ENCODE measurements at places on chromosomes 6 and 20. TPM values are rescaled to one million over a fixed set of nuclear protein-coding genes. Genes with fewer than 3 reads are reported as not detected.

Gene SPEF1
- total RNA-seq, result not detected

Gene TRIM31
- not detected for total RNA-seq

Gene GNRH2
- not detected for total RNA-seq

DNA sequence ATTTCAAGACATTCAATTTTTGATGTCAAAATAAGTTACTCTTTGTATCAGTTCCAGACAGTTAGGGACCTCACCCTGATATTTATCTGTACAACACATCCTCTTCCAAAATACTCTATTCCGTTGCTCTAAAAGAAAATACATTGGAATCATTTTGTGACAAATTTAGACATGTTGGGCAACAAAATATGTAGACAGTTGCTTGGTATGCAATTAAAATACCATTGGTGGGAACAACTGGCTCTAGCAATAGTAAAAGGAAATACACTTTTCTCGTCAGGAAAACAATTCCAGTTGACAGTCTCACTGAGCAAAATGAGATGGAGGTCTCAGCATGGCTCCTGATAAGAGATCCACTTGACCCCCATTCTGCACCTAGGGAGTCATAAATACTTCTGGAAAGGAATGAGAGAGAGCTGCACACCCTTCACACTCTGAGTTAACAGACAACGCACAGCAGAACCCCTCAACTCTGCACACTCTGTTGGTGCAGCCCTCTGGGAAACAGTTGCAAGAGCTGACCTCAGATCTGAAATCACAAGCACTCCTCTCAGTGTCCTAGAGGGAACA is 171.3 kb upstream of the NT5E start:
- H3K4me1 ChIP-seq, result no peaks in the 10 kb centered on the region
- DNase-seq, result no peak
- H3K27me3 ChIP-seq, result peaks cover 7% of the 10 kb centered on the region
- no peaks in the 10 kb centered on the region for H3K36me3 ChIP-seq
- no peak overlapping the region for H3K27ac ChIP-seq

- no peaks in the 10 kb centered on the region for H3K27me3 ChIP-seq
- H3K4me3 ChIP-seq, result no peak overlapping the region
- no peak for DNase-seq
- H3K4me1 ChIP-seq, result peaks cover 22% of the 10 kb centered on the region
- H3K36me3 ChIP-seq, result peaks cover 14% of the 10 kb centered on the region
Measured at GRCh38 chr20:34951252-34951651, 4.4 kb downstream of the GSS start.

DNA sequence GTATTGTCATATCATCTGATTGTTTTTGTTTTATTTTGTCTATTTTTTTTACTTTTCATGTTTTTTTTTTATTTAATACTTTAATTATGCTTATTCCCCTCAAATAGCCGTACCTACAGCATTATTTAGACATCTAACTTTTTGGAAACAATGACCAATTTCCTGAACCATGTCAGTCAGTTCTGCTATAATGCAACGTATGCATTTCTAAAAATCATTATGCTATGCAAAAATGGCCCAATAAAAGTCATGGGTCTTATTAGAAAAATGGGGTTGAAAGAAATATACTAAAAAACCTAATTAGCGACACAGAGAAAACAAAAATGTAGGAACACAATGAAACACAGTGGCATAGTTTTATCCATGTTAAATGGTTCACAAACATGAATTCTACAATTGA is 1454.7 kb downstream of the GRIK2 start:
- no peak overlapping the region for H3K4me3 ChIP-seq
- no peaks in the 10 kb centered on the region for H3K27me3 ChIP-seq
- H3K4me1 ChIP-seq, result peaks cover 3% of the 10 kb centered on the region
- H3K27ac ChIP-seq, result no peak overlapping the region

GRCh38 chr6:114649298-114649697 is 306.5 kb upstream of the HS3ST5 start:
- H3K27ac ChIP-seq, result no peak overlapping the region
- no peak for DNase-seq
- H3K27me3 ChIP-seq, result no peaks in the 10 kb centered on the region
- H3K4me1 ChIP-seq, result peaks cover 3% of the 10 kb centered on the region

- peaks cover 37% of the 10 kb centered on the region for H3K4me1 ChIP-seq
- peak; percentile 47 for DNase-seq
- no peaks in the 10 kb centered on the region for H3K27me3 ChIP-seq
- peak overlapping the region; percentile 85 for H3K4me3 ChIP-seq
Measured at GRCh38 chr6:10723567-10723881, 654 bp downstream of the TMEM14C start.

- H3K27me3 ChIP-seq, result no peaks in the 10 kb centered on the region
- H3K4me1 ChIP-seq, result peaks cover 5% of the 10 kb centered on the region
- H3K36me3 ChIP-seq, result peaks cover 3% of the 10 kb centered on the region
- no peak overlapping the region for H3K27ac ChIP-seq
Measured at GRCh38 chr20:8661229-8661952, 407.5 kb upstream of the PLCB4 start.

- no peak overlapping the region for H3K4me3 ChIP-seq
- no peaks in the 10 kb centered on the region for H3K36me3 ChIP-seq
- no peak for DNase-seq
- no peaks in the 10 kb centered on the region for H3K27me3 ChIP-seq
- H3K27ac ChIP-seq, result peak overlapping the region; percentile 87
- peaks cover 38% of the 10 kb centered on the region for H3K4me1 ChIP-seq
Measured at GRCh38 chr6:125480571-125480970, 178.8 kb upstream of the HDDC2 start.

All from chondrocyte (in vitro differentiated cells).